ENCODE measurements at places on chromosomes 11 and 22.

- no peak for DNase-seq
Measured at GRCh38 chr11:117482881-117483280, 155.2 kb downstream of the CEP164 start.

DNA sequence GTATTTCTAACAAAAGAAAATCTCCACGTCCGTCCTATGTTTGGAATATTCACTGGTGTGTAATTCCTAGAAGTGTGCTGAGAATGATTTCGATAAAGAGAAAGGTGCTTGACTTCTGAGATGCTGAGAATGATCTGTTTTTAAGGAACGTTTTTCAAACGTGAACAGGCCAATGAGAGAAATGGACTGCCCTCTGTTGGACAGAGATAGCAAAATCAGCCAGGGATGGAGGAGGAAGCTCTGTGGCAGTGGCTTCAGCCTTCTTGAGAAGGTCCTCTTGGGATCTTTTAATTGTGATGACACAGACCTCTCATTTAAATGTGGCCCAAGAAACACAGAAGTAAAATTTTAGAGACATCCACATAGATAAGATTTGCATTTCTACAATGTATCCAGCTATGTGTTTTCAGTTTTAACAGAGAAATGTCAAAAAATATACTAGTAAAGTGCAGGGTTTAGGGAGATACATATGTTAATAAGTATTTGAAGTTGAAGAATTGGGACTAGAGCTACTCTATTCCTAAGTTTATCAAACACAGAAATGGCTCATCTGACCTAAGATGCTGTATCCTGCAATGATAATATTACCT lies 84.0 kb upstream of the RCN1 start:
- DNase-seq, result no peak

- no peak for DNase-seq
Measured at GRCh38 chr11:93844568-93844967, 5.8 kb downstream of the VSTM5 start.

GRCh38 chr11:64691543-64691942 lies 31.5 kb downstream of the NRXN2 start:
- no peak for DNase-seq

DNA sequence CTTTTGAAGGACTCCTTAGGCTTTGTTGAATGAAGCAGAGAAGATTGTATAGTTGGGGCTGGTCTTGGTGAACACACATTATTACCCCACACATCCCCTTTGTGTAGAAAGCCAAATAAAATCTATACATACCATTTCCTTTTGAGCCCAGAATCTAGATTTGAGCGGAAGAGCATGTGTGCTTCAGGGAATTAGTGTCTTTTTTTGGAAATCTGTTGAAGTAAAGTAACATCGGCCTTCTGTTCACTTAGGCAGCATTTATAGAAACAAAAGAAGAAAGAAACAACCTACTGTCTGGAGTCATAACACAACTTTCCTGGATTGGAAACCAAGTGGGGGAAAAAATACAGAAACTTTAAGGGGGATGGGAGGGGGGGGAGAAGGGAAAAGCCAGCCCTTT lies 37.9 kb upstream of the TTC12 start:
- DNase-seq, result no peak

- DNase-seq, result no peak
Measured at GRCh38 chr22:19085233-19085718, 36.9 kb downstream of the DGCR2 start.

DNA sequence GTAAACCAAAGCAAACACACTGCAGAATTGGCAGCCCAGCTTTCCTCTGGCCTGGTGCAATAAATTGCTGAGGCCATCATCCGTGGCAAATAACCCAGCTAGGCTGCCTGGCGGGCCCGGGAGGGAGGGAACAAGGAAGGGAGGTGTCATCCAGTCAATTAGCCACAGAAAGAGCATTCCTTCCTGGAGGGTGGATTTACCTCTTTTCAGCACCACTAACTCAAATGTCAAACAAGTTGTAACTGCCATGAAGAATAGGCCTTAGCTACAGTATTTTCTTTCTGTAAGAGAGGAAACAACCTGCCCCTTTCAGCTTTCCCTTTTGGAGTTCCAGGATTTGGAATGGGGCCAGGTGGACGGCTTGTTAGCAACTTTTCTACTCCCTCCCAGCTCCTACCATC lies 163.8 kb upstream of the BDNF start:
- no peak for DNase-seq

GRCh38 chr11:34364102-34364501 lies 6.3 kb upstream of the ABTB2 start:
- no peak for DNase-seq

- no peak for DNase-seq
Measured at GRCh38 chr11:79366218-79366617, 74.6 kb downstream of the TENM4 start.

DNA sequence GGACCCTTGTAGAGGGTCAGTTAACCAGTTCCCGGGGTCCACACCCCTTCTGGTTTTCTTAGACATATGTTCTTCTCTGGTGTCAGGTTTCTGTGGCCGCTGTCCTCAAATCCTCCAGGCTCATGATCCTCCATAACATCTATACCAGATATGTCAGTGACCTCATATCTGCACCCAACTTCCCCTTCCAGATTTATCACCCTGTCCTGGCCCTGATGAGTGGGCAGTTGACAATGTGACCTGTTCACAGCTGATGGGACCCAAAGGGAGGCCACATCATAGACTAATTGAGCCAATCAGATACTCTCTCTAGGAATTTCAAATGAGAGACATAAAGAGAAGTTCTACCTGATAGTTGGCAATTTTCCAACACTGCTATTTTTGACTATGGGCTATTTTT lies 5.1 kb downstream of the DKK3 start:
- no peak for DNase-seq

DNA sequence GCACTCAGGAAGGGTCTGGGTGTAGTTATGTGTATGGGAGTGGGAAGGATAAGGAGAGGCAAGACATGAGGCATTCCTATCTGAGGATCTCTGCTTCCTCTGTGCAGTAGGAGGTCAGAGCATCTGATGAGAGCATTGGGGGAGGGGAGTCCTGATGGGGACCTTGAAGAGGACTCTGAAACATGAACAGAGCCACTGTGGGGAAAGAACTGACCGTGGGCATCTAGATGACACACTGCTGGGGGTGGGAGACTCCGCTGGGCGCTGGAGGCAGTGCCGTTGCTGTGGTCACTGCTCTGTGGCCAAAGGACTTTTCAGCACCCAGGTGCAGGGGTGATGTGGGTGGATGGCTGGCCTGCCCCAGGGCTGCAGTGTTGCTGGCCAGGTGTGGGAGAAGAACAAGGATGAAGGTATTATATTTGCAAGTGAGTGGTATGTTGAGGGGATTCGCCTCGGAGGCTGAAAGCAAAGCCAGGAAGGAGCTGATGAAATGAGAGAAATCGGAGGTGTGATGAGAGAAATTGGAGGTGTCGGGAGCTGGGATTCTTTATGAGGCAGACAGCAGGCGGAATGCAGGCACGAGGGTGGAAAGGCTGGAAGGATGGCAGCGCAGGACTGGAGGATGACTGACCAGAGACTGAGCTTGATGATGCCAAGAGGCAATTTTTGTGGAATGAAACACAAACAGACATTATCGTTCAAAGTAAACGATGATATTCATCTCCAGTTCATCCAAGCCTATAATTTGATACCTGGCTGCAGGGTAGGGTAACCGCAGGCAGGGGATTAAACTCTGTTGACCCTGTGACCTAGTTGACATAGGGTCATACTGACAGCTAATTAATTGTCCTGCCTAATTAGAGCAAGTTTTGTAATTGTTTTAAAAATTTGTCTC lies 19.4 kb upstream of the TMPRSS4 start:
- no peak for DNase-seq

GRCh38 chr11:101226617-101227016 lies 97.0 kb upstream of the PGR start:
- DNase-seq, result no peak

- no peak for DNase-seq
Measured at GRCh38 chr11:48040830-48041444, 60.6 kb downstream of the PTPRJ start.

DNA sequence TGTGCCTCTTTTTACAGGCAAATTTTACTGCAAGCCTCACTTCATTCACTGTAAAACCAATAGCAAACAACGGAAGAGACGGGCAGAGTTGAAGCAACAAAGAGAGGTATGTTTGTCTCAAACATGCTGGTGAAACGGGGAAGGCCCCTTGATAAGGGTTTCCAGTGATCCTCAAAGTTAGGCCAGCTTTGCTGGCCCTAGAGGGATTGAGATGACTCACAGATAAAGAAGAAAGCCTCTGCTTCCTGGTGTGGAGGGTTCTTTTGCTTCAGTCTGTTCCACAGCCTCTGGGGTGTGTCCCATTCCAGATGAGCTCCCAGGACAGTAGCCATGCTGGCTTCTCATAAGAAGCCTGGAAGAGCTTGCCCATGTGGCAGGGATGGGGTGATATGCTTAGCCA lies 118.9 kb upstream of the PARVA start:
- DNase-seq, result no peak

DNA sequence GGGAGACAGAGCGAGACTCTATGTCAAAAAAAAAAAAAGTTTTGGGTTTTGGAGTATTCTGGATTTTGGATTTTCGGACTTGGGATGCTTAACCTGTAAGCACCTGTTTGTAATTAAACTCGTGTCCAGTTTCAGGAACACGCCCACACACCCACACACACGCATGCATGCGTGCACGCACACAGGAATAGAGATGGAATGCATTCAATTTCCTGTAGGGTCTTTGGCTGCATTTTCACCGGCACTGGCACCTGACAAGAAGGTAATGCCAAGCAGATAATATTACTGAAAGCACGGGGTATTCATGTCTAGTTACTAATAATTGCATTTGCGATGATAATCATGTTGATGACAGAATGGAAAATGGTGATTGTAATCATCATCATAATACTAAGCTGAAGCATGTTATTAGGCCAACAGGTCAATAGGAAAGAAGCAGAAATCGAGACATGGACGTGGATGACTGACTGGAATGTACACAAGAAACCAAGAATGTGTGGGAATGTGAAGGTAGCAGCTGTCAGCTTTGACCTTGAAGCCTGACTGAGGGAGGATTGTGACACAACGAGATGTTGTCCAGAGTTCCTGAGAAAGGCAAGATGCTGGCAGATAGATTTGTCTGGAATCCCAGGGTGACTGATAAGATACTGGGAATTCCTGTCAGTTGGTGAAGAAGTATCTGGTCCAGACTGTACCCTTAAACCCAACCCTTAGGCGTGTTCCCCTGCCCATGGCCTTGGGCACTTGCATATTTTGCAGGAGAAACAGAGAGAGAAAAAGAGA lies 108.6 kb downstream of the SYN3 start:
- DNase-seq, result no peak

DNA sequence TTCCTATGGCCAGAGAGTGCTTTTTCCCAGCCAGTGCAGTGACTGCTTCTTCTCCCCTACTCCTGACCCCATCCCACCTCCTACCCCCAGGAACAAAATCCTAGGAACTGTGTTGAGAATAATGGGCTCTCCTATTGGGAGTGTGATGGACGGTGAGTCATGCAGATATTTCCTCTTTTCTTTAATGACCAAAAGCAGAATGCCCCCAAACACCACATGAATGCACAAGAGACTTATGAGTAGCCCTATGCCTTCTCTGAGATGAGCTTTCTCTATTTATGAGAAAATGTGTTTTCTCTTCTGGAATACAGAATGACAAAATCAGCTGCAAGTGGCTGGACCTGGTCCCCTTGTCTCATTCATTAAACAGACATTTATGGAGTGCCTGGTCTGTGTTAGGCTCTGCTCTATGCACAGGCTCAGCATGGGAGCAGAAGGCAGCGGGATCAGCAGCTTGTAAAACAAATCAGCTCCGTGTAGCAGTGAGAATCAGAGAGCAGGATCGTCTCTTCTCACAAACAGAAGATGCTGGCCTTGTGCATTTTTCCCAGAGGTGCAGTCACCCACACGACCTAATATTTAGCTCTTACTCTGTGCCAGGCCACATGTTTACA lies 47.5 kb upstream of the GALNT18 start:
- DNase-seq, result no peak

GRCh38 chr11:120068114-120068573 lies 69.8 kb downstream of the TRIM29 start:
- DNase-seq, result no peak

DNA sequence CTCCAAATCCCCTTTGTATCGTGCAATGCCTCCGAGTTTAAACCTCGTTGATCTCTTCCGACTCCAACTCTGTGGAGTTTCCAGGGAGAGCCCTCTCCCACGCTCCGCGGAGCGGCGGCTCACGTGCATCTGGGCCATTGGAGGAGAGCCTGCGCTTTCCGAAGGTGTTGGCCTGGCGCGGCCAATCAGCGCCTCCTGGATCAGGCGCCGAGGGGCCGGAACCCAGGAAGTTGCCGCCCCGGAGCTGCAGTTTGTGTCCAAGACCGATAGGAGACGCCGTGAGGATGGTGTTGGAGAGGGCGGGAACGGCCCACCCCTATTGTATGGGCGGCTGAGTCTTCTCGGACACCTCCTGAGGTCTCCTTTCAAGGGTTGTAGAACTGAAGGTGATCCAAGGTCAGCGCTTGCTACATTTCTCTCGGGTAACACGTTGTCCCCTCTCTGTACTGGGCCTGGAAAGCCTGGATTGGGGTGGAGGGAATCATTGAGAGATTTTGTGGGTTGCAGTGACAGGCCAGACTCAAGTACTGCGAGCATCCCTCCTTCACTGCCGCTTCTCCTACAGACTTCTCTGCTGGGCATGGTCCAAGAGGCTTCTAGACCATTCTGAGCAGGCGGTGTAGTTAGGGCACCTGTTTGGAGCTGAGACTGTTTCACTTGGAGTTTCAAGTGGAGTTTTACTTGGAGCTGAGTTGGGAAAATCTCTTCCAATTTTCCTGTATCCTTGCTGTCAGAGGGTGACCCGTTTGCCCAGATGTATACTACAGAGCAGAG lies 1.7 kb downstream of the ADAMTS15 start:
- DNase-seq, result no peak

DNA sequence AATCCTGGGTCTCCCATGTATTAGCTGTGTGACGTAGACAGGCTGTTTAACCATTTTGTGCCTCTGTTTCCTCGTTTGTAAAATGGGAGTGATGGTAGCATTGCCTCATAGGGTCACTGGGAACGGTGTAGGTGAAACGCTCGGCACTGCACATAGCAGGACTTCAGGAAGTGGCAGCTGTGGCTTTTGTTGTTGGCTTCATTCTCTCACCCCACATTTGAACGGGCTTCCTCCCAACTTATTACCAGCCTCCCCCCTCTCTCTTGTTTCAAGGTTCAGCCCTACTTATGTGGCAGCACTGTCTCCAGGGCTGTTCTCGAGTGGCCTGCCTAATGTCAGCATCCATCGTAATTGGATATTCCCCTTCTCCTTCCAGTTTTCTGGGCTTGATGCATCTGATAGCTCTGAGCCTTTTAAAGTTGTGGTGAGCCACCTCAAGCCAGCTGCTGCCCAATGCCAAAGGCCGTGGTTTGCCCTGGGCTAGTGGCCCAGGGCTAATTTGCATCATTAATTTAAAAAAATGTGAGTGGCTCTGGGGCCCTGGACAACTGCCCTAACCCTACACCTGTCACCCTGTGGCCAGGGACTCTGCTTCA lies 217.8 kb upstream of the TBCEL start:
- no peak for DNase-seq

GRCh38 chr11:59669611-59670009 lies 773 bp upstream of the PATL1 start:
- DNase-seq, result no peak

- no peak for DNase-seq
Measured at GRCh38 chr11:15229069-15229468, 114.3 kb downstream of the INSC start.
